ENCODE measurements at places on chromosomes 5 and 9.

GRCh38 chr5:164345853-164346252, 840.4 kb downstream of the MAT2B start:
- DNase-seq, result no peak

DNA sequence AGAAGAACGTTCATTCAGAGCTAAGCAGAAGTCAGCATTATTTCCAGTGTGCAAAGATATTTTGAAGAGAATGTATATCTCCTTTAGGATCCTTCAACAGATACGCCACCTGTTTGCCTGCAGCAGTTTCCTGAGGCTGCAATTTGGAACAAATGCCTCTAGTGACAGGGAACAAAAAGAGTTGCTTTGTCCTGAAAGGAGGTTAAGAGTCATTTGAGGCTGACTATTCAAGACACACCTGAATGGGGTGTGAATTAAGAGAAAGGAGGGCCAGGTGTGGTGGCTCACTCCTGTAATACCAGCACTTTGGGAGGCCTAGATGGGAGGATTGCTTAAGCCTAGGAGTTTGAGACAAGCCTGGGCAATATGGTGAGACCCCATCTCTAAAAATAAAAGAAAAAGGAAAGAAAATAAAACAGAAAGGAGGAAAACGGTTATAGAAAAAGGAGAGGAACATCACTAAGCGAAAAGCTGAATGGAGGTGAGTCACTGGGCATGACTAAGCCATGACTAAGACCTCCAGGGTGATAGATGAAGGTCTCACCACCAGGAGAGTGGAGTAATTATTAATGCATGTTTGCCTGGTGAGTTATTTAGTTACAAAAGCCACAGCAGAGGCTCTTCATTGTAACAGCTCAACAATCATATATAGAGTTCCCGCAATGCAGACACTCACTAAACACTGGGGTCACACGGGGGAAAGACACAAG, 255.2 kb upstream of the TNC start:
- DNase-seq, result no peak

DNA sequence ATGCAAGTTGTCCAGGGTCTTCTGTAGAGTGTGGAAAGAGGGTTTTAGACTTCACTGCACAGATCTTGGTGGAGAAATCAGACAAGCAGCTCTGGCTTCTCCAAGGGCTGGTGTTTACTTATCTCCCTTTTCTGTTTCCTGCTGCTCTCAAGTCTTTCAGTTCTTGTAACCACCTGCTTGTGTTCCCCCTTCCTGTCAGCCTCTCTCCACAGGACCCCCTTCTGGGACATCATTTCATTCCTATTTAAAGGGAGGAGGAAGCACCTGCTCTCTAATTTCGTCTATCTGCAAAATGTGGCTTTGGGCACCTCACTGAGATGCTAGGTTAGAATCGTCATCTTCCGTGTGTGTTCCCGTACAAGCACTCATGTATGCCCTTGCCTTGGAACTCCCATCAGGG, 636.2 kb downstream of the MTRR start:
- no peak for DNase-seq

DNA sequence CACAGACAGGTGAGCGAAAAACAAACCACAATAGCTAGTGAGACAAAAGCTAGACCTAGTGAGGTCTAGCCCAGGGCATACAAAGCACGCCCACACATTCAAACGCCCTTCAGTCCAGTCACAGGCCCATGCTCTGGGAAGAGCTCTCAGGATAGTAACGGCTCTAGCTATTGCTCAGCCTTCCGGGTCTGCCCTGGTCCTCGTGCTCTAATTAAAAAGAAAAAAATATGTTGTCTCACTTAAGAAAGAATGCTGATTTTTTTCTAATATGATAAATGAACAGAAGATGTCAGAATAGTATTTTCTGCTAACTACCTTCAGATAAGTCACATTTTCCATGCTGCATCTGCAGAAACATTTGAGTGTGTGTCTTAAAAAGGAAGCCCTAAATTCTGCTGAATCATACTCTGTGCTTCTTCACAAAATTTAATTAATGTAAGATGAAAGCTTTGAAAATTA, 94.5 kb downstream of the PLPP1 start:
- peak; percentile 12 for DNase-seq

DNA sequence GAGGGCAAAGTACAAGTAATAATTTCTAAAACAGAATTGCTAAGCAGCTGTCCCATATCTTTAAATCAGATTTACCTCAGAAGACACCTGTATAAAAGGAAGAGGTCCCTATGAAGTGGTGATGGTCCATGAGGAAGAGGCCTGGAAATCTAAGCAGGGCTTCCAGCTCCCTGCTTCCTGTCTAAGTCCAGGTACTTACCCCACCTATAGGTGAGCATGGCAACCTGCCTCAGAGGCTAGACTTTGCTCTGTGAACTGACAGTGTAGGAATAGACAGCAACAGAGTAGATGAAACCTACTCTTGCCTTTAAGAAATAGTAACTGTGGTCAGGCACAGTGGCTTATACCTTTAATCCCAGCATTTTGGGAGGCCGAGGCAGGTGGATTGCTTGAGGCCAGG, 55.8 kb upstream of the ARRDC3 start:
- no peak for DNase-seq

- DNase-seq, result no peak
Measured at GRCh38 chr5:147547730-147548129, 37.9 kb upstream of the DPYSL3 start.

- no peak for DNase-seq
Measured at GRCh38 chr9:114552706-114553105, 34.9 kb upstream of the ATP6V1G1 start.

DNA sequence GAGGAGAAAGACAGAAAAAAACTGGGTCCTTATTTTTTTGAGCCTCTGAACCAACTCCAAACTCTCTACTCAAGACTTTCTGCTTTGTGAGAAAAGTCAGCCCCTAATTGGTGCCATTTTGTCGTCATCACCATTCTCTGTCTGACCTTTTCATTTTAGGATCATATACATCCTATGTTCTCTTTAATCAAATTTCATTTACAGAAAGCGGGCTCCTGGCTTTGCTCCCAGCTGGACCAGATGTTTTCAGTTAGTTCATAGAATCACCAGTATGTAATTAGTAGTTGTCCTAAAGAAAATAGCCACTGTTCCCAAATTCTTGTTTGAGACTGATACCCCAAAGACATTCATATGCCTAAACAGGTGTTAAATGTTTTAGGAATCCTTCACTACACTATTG, 28.6 kb upstream of the SLCO4C1 start:
- DNase-seq, result no peak

DNA sequence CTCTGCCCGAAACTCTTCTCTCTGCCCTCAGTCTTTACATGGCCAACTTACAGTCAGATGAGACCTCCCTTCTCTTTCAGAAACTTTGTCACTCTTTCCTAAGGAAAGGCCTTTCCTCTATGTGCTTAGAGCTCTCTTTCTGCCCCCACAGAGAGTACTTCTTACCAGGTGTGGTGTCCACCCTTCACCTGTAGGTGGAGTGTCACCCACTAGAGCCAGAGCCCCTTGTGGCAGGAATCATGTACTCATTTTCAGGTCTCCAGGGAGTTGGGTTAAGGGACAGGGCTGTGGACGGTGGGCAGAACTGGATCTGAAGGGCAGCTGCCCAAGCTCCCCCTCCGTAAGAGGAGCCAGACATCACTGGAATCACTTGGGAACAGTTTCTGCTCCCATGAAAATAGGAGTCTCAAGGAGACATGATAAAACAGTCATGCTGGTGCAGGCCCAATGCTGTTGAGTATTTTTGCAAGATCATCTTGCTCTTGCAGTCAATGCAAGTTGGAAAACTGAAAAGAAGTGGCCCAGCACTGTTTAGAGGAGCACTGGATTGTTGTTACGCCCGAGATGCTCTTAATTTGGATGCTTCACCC, 436.7 kb downstream of the ZSWIM6 start:
- peak; percentile 5 for DNase-seq

GRCh38 chr9:88831713-88832407, 159.4 kb upstream of the S1PR3 start:
- no peak for DNase-seq

DNA sequence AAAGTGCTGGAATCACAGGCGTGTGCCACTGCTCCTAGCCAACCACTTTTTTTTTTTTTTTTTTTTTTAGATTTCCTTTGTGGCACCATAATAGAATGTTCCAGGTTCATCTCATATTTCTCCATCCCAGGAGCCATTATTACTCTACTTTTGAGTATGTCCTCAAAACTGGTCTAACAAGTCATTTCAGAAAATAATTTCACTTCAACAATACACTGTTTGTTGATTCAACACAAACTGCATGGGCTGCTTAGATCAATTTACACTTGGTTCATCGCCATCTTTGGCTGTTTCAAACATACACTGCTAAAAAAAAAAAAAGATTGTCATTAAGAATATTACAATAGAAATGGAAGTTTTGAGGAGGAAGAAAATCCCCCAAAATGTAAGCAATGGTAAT, 57.9 kb downstream of the CSNK1A1 start:
- DNase-seq, result no peak

- DNase-seq, result no peak
Measured at GRCh38 chr9:108017671-108018070, 528.1 kb upstream of the KLF4 start.

DNA sequence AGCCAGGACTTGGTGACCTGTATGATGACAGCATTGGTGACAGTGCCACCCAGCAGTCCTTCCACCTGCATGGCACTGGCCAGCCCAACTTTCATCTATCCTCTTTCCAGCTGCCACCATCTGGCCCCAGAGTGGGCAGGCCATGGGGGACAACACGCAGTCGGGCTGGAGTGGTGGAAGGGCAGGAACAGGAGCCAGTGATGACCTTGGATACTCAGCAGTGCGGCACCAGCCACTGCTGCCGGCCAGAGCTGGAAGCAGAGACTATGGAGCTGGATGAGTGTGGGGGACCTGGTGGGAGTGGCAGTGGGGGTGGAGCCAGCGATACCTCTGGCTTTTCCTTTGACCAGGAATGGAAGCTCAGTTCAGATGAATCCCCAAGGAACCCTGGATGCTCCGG, 56.9 kb downstream of the RUSC2 start:
- no peak for DNase-seq

DNA sequence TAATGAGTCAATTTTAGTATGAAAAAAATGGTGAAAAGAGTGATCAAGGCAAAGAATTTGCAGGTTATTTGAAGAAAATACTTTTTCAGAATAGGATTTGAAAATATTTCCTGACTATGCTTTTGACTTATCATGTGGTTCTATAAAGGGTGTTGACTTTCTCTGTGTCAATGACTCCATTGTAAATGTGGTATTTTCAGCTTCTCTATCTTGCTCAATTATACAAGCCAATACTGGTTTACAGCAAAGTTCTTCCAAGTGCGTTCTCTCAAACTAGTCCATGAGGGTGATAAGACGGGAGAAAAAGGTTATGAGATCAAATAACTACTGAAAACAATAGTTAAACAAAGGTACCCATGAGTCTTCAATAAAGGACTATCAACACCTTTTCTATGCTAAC, 21.7 kb downstream of the IL33 start:
- DNase-seq, result no peak

- DNase-seq, result no peak
Measured at GRCh38 chr5:151598549-151598948, 7.4 kb upstream of the FAT2 start.

GRCh38 chr5:177474002-177474476, 605 bp upstream of the DBN1 start:
- DNase-seq, result no peak

GRCh38 chr9:124209279-124209678, 48.5 kb upstream of the NEK6 start:
- no peak for DNase-seq

DNA sequence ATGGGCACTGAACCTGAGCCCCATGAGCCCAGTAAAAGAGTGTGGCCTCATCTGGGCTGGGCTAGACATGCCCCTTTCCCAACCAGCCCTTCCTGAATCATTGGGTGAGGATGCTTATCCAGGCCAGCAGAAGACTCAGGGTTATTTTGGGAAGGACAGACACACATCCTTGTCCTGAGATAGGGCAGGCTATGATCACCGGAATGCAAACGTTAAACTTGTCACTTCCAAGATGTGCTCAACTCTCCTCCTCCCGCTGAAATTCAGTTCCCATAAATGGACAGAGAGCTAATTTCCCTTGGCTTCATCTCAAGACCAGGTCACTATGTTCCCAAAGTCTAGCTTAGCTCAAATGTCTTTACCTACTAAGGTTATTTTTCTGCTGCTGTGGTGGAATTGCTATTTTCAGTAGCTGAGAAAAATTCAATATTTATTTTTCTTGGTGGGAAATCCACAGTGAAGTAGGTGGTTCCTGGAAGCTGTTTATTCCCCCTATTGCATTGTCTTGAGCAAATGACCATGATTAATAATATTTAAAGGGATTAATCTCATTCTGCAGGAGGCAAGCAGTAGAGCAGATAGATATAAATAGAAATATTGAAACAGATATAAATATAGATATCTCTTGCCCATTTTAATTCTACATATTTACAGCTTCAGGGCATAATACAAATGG, 70.0 kb downstream of the NXNL2 start:
- DNase-seq, result no peak

- DNase-seq, result no peak
Measured at GRCh38 chr5:53560028-53560427, 411 bp upstream of the NDUFS4 start.

DNA sequence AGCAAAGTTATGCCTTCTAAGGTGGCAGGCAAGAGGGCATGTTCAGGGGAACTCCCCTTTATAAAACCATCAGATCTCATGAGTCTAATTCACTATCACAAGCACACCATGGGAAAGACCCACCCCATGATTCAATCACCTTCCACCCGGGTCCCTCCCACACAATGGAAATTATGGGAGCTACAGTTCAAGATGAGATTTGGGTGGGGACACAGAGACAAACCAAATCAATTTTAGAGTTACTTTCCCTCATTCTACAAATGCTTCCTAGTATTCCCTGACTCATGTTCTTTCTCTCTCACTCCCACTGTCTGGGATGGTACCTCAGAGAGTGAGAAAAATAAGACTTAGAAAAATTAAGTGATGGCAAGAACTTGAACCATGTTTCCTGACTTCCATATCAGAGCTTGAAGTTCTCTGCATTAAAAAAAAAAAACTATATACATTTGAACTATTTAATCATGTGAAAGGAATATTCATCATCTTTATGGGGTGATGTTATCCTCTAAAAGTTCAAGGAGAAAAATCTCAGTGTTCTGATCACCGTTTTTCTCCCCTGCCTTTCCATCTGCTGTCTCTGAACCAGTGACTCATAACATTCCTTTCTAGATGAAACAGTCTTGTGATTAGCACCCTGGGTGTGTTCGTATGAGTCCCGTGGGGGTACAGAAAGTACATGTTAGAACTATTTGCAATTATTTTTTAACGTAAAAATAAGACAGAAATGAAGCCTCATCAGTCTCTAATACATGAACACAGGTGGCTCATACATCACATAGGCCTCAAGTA, 282.9 kb downstream of the SLF1 start:
- DNase-seq, result no peak

DNA sequence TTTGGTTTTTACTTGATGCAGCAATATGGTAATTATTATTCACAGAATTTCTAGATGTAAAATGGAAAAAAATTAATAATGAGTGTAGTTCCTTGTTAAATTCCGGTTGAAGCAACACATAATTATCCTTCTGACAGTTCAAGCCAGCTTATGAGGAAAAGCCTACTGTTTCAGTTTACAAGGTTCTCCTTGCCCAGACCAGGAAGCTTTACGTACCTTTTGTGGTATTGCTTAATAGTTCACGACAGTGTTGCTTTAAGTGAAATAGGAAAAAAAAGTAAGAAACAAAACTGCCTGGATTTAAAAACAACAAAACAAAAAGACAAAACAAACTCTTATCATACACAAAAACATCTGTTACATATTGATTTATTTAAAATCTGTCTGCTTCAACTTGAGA, 547.3 kb upstream of the C9orf72 start:
- no peak for DNase-seq
